ENCODE measurements at places on chromosomes 7 and 10.

- DNase-seq: no peak
Observed at GRCh38 chr10:116253716-116254115, 19.3 kb downstream of the GFRA1 start.

DNA sequence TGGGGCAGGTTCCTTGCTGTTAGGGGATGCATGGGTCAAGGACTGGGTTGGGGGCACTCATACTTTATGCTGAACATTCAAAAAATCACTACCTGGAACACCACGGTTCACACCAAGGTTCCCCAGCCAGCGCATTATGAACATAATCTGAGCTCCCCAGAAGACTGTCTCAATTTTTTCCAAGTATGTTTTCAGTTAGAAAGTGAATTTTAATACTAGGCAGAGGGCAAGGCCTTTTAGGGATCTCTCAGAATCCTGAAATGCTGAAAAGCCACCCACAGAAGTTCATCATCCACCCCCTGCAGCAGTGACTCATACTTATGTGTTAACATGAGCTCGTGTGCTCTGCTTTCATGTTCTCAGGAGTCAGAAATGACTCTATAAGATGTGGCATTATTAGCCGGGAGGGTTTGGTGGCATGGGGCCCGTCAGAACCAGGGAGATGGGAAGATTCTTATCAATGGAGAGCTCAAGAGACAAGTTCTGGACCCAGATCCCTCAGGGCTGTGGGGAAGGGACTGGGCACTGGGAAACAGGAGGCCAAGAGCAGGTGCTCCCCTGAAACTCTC, 185.2 kb upstream of the ITGB1 start:
- no peak for DNase-seq

DNA sequence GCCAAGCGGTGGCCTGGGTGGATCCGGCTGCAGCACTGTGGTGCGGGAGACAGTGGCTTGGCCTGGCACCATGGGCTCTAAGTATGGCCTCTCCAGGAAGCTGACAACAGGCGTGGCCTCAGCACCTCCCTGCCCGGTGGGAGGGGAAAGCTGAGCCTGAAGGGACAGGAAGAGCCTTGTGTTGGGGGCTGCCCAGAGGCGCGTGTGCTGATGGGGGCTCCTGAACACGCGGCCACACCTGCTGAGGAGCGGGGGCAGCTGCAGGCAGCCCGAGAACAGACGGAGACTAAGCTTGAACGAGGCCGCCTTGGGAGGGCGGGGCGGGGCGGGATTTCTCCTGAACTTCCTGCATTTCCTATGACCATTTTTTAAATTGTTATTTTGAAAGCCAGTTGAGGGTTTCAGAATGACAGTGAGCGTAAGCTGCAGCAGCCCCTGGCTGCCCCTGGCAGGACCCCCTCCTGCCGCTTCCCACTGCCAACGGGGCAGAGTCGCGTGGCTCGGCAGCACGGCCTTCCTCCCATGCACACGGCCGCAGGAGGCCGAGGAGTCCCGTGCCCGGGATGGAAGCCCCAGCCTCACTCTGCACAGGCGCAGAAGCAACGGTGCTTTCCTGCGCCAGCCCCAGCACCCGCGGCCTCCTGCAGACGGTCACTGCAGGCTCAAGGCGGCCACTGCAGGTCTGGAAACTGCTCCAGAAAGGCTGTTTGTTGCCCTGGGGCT, 43.2 kb downstream of the DPYSL4 start:
- DNase-seq: no peak

GRCh38 chr10:114538181-114538906, 119.7 kb downstream of the ABLIM1 start:
- no peak for DNase-seq

DNA sequence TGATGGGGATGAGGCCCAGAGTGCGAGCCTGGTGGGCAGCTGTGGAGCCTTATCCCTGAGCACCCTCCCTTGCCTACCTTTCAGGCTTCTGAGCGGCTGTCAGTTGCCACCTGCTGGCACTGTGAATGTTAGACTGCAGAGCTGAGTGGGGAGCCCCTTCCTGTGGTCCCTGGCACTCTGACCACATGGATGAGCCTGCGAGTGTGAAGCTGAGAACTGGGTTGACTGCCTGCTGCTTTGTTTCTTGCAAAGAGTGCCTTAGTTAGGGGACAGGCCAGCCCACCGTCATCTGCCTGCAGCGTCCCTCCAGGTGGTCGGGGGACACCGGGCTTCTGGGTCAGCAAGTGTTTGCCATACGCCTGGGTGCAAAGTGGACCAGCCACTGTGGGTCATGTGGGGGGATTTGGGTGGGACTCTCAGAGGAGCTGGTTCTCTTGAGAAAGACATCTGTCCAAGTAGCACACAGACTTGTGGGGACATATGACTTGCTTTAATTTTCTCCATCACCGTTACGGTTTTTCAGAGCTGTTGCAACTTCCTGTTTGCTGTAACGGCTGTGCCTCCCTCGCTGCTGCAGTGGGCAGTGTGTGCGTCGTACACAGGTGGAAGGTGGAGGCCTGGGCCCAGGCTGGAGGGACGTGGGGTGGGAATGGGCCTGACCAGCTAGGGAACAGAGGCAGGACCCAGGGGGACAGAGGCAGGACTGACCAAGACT, 13.7 kb downstream of the INPP5A start:
- no peak for DNase-seq

GRCh38 chr7:29483219-29484104, 80.2 kb upstream of the PRR15 start:
- no peak for DNase-seq

DNA sequence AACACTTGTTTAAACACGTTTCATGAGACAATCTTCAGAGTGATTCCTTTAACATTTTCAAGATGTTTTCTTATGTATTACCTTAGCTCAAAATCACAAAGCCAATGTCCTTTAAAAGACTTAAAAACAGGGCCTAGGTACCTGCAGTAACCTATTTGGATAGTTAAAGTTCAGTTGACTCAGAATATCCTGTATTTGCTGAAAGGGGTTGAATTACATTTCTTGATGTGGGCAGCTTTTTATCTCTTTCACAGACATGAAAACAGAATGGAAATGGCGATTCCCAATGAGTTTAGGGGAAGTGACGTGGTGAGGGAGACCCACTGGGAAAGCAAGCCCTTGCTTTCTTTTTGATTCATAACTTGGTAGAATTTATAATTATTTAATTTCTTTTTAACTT, 324.4 kb upstream of the AOAH start:
- no peak for DNase-seq

- no peak for DNase-seq
Observed at GRCh38 chr7:113796557-113796956, 122.3 kb downstream of the PPP1R3A start.

- no peak for DNase-seq
Observed at GRCh38 chr7:133491201-133491691, 238.4 kb downstream of the EXOC4 start.

GRCh38 chr7:44045226-44046014, 918 bp downstream of the DBNL start:
- no peak for DNase-seq

Measured in glutamatergic neuron (in vitro differentiated cells).